ENCODE measurements at places on chromosomes 5 and 9. TPM values are rescaled to one million over a fixed set of nuclear protein-coding genes. Genes with fewer than 3 reads are reported as not detected.
A peak's percentile ranks its signal among the peaks of the same experiment; 100 is the strongest.

- DNase-seq, result no peak
Measured at GRCh38 chr5:95913663-95914062, 48.0 kb downstream of the ELL2 start.

The GPR21 gene
- polyA plus RNA-seq, result not detected

DNA sequence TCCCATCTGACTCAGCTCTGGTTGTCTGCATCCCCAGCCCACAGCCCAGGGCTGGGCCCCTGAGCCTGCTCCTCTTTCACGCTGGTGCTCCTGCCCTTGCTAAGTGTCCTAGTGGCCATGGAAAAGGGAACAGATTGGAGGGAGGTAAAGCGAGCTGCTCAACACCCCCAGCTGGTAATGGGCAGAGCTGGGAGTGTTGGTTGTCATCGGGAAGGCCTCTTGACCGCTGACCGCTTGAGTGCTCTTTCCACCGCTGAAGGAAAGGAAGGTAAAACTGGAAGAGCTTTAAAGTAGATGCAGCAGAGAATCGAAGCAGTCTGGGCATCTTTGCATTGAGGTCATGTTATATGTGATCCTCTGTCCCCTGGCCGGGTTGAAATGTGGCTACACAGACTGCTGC lies 60.2 kb downstream of the CRB2 start:
- DNase-seq, result no peak

DNA sequence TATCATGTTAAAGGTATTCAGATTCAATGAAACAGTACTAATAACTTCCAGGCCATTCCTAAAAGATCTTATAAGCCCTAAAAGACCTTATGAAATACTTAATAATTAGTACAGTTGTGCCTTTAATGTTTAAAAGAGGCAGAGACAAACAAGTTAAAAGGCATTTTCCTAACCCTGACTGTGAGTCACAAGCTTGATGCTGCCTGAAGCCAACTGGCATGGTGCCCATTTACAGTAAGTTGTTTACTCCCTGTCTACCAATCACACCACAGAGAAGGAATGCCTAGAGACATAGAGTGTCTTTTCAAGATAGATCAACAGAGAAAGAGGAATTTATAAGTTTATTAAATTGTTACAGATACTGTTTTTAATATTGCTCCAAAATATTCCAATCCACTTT lies 47.8 kb downstream of the NR3C1 start:
- peak; percentile 63 for DNase-seq

DNA sequence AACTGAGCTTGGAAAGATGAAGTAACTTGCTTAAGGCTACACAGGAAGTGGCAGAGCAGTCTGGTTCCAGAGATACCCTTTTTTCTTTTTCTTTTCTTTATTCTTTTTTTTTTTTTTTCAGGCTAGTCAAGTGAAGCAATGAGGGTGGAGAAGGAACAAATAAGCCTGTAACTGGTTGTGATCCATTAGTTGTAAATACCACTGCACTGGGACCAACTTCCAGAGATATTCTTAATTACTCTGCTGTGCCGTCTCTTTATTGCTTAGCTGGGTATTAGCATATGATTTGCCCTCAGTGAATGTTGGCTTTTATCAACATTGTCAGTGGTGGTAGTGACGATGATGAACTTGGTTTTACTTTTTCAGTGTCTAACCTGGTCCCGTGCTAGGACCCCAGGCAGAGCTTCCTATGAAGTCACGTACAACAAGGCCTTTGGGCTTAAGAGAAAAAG lies 26.7 kb downstream of the LNPEP start:
- no peak for DNase-seq

GRCh38 chr5:150138551-150139265 lies 16.9 kb downstream of the PDGFRB start:
- no peak for DNase-seq

- DNase-seq, result no peak
Measured at GRCh38 chr5:141487131-141487530, 1.8 kb upstream of the PCDHGC5 start.

DNA sequence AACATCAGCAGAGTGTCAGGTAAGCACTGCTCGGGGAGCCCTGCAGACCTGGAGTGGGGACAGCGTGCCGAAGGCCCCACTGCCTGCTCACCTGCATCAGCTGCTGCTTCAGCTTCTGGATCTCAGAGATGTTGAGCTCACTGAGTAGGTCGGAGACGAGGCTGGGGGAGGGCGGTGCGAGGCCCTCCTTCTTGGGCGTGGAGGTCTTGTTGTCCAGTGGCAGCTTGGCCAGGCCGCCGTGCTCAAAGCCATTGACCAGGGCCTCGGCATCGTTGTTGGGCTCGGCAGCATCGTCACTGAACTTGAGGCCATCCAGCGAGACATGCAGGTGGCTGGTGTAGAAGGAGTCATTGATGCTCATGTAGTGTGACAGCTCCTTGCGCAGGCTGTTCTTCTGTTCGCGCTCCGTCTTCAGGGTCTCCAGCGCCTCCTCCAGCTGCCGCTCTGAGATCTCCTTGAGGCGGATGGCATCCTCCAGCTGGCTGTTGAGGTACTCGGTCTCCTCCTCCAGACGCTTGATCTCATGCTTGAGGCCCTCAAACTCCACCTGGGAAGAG lies 44.3 kb downstream of the BICD2 start:
- no peak for DNase-seq

The TMEM215 gene
- not detected for polyA plus RNA-seq

GRCh38 chr9:73753171-73753570 lies 601.5 kb downstream of the ANXA1 start:
- DNase-seq, result no peak

The RANBP3L gene
- 1.7 TPM for polyA plus RNA-seq

GRCh38 chr5:159456261-159456660 lies 126.0 kb upstream of the IL12B start:
- no peak for DNase-seq

DNA sequence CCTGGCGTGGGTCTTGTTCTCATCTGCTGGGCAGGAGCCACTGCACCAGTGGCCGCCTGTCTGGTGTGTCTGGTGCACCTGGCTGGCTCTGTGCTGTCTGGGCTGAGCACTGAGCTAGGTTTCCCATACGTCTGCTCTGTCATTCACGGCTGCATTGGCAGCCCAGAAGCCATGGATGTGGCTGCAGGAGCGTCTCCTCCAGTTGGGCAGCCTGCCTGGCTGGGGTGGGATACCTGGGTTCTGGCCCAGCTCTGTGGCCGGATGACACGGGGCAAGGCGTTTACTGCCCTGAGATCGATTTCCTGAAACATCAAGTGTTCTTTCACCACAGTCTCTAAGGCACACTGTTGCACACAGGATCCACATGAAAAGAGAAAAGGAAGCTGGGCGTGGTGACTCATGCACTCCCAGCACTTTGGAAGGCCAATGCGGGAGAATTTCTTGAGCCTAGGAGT lies 25.5 kb upstream of the SLC25A51 start:
- no peak for DNase-seq

- no peak for DNase-seq
Measured at GRCh38 chr9:134951461-134951860, 33.7 kb upstream of the FCN1 start.

The STXBP1 gene
- polyA plus RNA-seq, result 50.0 TPM

- DNase-seq, result no peak
Measured at GRCh38 chr5:53552561-53552960, 7.9 kb upstream of the NDUFS4 start.

The IFNA21 gene
- polyA plus RNA-seq, result not detected

The ALG2 gene
- 33.4 TPM for polyA plus RNA-seq

- no peak for DNase-seq
Measured at GRCh38 chr5:174231956-174232487, 186.5 kb downstream of the NSG2 start.

The STPG3 gene
- 0.71 TPM for polyA plus RNA-seq

DNA sequence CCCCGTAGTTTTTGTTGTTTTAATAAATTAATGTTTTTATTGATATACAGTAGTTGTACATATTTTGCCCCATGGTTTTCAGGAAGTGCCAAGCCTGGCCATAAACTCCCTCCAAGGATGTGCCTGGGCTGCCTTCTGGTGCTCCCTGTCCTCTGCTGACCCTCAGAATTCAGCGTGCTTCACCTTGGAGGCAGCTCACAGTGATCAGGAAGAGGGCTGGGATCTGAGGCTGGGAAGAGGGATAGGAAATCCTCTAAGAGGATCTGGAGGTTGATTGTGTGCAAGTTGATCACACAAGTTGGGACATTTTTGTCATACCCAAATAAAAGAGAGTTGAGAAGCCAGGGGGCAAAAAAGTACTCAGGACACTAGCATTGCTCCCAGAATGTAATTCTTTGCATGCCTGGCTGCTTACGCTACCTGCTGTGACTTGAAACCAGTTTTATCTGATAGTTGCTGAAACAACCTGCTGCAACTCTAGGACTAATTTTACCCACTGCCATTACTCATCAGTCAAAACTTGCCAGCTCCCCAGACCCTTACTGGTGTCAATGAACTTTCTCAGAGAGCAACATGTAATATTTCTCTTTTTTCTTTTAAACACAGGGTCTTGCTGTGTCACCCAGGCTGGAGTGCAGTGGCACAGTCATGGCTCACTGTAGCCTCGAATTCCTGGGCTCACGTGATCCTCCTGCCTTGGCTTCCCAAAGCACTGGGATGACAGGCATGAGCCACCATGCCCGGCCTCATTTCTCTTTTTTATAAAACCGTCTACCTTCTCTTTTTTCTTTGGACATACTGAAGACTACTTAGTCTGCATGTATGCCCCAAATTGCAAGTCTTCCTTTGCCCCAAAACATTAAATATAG lies 29.0 kb downstream of the PDE6A start:
- DNase-seq, result no peak

DNA sequence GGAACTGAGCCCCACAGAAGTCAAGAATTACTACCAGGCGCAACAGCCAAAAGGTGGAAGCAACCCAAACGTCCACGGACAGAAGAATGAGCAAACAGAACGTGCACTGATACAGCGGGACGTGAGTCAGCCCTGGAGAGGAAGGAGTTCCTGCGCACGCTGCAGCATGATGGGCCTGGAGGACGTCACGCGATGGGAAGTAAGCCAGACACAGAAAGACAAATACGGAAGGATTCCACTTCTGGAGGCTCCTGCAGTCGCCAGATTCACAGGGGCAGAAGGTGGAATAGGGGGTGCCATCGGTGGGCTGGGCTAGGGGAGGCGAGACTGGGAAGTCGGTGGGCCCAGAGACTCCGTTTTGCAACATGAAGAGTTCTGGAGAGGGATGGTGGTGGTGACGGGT lies 80.3 kb upstream of the PHYKPL start:
- DNase-seq, result no peak

DNA sequence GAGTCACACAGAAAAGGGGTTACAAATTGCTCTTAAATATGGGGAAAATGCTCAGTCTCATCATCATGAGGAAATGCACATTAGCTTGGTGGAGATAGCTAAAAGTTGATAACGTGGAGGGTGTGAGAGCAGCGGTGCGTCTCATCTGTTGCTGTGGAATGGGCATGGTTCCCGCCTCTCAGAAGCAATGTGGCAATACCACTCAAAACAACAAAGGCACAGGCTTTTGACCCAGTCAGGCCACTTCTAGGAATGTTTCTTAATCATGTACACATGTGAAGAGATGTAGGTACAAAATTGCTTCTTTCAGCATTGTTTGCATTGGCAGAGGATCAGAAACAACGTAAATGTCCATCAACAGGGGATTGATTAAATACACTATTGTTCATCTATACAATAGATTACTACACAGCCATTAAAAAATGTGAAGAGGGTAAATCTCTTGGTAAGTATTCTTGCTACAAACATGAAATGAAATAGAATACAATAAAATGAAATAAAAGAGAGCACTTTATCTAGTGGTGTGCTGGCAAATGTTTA lies 212.6 kb upstream of the MSX2 start:
- DNase-seq, result no peak

GRCh38 chr9:108442627-108443018 lies 413.2 kb downstream of the ACTL7B start:
- no peak for DNase-seq

The LIX1 gene
- polyA plus RNA-seq, result 2.7 TPM

The RELL2 gene
- polyA plus RNA-seq, result 1.0 TPM

- DNase-seq, result no peak
Measured at GRCh38 chr5:153964880-153965645, 73.6 kb downstream of the FAM114A2 start.

DNA sequence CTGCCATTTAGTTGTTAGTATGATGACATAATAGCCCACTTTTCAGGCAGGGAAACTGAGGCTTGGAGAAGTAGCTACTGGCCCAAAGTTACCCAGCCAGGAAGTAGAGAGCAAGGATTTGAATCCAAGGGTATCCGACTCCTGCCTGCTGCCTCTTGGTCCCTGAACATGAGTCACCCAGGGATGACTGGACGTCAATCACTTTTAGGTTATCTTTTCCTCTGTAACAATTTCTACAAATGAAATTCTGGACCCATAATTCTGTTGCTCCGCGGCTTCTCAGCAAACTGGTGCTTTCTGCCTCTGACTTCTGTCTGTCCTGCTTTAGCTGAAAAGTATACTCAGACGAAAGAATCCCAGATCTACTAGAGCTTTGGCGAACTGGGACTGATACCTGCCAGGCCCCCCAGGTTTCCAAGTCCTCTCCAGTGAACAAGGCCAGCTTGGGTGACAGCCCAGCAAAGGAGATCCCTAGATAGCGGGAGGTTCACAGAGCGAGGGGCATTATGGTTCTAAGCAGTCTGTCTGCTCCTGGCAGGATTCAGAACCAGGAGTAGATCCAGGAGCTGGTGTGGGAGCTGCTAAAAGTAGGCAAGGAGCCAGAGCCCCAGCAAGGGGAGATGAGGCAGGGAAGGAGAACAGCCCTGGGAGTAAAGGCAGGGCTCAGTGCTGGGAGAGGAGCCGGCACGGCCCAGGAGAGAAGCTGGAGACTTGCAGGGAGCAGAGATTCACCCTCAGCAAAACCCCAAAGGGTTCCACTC lies 20.6 kb downstream of the OLFML2A start:
- DNase-seq, result no peak

The DBH gene
- 2.2 TPM for polyA plus RNA-seq

- DNase-seq, result no peak
Measured at GRCh38 chr9:28410411-28410810, 837.1 kb upstream of the C9orf72 start.

DNA sequence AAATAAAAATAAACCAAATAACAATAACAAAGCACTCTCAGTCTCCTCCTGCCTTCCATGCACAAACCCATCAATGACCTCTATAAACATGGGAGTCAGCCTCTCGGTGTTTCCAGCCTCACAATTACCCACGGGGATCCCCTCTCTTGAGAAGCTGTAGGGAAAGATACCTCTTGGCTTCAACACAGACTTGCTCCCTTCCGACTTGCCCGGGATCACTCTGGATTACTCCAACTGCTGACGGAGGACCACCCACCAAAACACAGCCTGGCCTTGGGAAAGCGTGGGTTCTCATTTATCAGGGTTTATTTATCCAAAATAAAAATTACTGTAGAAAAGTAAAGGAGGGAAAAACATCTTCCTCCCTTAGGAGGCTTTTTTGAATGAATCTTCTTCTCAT lies 11.5 kb upstream of the NKX2-5 start:
- no peak for DNase-seq

- no peak for DNase-seq
Measured at GRCh38 chr5:143126174-143127019, 277.1 kb downstream of the NR3C1 start.

All from left lung (tissue), 14 donors.